ENCODE measurements at places on chromosomes 1 and 21.

- no peak for DNase-seq
These were observed 380.0 kb downstream of the DSCAM start for GRCh38 chr21:40466893-40467483.

DNA sequence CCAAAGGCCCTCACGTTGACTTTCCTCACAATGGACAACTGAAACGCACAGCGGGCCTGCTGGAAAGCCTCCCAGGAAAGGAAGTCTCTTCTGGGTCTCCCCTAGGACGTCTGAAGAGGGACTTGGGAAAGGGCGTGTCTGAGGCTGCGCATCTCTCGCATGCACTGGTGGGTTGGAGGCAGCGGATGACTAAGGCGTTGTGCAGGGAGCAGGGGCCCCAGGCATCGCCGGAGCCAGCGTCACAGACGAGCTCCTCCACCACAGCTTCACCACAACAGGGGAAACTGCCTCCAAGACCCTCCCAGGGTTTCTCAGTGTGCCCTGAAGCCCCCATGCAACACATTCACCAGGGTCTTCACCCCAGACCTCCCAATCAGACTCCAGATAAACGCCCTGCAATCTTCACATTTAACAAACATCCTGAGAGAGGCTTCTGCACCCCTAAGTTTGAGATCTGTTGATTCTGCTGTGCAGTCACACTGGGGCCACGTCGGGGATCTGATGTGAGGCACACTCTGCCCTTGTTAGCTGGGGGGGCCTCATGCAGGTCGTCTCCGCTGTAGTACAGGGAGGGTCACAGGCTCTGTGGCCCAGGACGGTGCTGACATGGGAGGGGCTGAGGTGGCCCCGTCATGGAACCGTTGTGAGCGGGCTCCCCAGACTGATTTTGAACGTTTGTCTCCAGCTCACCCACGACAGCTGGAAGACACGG is 7.0 kb upstream of the TFF1 start:
- DNase-seq = no peak

- no peak for DNase-seq
These were observed 741.4 kb downstream of the ADGRL2 start for GRCh38 chr1:82542141-82542540.

DNA sequence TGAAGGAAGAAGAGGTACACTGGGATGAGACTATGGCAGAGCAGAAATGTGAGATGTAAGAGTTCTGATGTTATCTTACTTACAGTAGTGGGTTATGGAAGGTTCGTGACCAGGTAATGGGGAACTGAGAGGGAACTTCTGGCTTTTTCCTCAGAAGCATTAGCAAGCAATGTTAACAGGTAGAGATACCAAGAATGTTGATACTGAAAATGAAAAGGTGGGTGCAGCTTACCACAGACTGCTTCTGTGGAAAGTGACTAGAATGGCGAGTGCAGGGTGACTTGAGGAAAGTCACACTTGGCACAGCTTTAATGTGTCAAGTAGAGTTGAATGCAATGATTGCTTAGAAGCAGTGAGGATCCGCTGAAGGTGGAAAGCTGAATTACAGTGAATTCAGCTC is 70.8 kb downstream of the PLA2G4A start:
- no peak for DNase-seq

DNA sequence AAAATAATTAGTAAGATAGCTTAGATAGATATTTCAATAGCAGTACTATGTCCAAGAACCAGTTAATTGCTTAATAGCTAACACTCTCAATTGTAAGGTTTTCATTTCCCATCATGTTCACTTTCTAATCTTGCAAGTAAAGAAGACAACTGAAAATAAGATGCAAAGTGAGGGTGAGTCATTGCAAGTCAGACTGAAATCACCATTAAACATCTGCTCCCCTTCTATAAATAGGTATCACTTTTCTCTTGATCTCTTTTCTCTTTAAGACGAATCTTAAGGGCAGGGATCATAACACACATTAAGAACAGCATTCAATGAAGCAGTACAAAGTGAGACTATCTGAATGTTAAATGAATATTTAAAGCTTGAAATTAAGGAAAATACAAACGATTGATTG is 40.4 kb downstream of the UBR4 start:
- DNase-seq = no peak

- DNase-seq = no peak
These were observed 341.5 kb upstream of the ZP4 start for GRCh38 chr1:238232084-238232710.

DNA sequence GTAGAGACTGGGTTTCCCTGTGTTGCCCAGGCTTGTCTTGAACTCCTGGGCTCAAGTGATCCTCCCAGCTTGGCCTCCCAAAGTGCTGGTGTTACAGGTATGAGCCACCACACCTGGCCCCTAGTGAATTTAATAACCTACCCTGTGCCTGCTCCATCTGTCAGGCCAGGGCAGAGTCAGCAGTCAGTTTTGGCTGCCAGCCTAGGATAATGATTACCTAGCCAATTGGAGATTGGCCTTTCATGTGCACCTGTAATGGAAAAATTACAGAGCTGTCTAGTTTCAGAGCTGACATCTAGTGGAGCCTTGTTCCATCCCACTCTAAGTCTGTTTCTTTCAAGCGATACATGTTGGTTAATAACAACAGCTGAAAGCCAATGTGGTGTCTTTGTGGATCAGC is 92.0 kb downstream of the DIRAS3 start:
- no peak for DNase-seq

DNA sequence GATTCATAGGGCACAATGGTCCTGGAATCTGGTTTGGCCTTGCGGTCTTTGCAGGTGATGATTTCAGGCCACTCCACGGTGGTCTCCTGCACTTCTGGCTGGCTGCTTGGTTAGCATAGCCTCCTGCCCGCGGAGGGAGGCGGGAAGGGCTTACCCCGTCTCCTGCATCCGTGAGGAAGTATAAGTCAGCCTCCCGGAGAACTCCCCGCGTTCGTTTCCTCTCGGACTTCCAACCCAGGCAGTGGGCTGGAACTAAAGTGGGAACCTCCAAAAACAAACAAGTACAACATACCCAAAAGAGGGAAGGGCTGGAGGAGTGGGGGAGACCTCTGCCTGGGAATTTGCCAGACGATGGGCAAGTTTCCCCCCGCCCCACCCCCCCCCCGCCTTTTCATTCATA is 939 bp upstream of the CCN1 start:
- DNase-seq = peak; percentile 34

- no peak for DNase-seq
These were observed 41.4 kb downstream of the RGS5 start for GRCh38 chr1:163161337-163161736.

DNA sequence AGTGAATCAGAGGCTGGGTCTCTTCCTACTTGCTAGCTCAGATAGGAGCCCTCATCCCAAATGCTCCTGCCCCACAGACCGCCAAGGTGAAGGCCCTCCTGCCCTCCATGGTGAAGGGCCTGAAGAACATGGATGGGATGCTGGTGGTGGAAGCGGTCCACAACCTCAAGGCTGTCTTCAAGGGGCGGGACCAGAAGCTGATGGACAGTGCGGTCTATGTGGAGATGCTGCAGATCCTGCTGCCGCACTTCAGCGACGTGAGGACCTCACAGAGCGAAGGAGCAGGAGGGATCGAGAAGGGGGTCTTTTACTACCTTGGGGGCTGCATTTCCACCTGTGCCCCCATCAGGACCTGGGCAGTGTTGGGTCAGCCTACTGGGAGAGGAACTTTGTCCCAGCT is 14.6 kb upstream of the TTC4 start:
- no peak for DNase-seq

DNA sequence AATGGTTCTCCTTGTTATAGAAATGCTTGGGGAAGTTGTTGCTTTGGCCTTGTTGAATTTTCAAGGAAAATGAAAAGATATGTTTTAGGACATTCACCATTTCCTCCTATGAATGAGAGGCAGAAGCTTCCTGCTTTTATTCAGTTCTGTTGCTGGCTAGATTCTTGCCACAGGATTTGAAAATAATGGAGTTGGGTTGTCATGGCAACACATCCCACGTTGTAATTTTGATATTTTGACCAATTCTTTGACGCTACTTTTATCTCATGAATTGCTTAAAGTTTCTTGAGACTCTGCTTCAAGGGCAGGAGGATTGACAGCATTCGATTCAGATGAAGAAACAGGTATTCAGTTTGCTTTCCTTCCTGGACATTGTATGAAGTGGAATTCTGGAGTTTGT is 331.5 kb downstream of the PRDM2 start:
- no peak for DNase-seq

DNA sequence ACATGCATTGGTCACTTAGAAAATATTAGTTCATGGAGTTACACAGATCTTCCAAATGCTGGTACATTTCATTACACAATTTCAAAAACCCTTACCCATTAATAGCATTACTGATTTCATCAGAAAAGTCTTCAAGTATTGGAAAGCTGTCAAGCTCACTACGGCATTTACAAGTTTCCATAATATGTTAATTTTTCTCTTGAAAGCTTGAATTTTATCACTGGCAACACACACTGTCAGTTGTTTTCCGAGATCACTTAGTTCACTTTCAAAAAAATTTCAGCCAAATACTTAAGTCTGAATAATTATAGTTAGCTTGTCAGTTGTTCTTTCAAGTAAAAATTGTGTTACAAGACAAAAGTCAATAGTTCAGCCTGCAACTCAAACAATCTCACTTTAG is 18.0 kb downstream of the ASTN1 start:
- no peak for DNase-seq

DNA sequence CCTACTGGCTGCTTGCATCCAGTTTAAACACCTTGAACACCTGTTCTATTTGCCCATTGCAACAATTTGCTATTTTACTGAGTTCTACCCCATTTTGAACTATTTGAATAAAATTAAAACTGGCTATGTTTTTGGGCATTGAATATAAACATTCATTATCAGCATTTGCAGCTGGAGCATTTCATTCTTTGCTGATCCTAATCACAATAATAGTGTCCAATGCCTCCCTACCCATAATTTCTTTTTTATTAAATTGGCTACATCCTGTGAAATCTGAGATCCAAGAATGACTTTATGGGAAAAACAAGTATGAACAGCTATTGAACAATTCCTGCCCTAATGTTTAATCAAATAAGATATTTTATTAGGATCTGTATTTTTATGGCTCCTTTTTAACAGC is 447.9 kb downstream of the PLA2G4A start:
- DNase-seq = no peak

DNA sequence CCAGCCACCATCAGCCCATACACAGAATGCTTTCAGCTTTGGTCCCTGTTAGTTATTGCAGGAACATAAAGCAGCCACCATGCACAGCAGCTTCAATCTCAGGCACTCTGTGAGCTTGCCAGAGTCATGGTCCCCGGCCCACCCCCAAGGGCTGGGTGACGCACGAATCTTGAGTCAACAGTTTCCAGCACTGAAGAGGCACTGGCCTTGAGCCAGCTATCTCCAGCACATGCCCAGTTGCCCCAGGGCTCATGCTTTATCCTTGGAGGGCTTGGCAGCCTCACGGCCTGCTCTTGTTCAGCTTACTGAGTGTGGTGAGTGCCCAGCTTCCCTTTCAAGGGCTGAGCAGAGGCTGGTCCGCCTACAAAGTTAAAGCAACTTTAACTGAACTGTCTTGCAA is 200.7 kb upstream of the RAB4A start:
- no peak for DNase-seq

DNA sequence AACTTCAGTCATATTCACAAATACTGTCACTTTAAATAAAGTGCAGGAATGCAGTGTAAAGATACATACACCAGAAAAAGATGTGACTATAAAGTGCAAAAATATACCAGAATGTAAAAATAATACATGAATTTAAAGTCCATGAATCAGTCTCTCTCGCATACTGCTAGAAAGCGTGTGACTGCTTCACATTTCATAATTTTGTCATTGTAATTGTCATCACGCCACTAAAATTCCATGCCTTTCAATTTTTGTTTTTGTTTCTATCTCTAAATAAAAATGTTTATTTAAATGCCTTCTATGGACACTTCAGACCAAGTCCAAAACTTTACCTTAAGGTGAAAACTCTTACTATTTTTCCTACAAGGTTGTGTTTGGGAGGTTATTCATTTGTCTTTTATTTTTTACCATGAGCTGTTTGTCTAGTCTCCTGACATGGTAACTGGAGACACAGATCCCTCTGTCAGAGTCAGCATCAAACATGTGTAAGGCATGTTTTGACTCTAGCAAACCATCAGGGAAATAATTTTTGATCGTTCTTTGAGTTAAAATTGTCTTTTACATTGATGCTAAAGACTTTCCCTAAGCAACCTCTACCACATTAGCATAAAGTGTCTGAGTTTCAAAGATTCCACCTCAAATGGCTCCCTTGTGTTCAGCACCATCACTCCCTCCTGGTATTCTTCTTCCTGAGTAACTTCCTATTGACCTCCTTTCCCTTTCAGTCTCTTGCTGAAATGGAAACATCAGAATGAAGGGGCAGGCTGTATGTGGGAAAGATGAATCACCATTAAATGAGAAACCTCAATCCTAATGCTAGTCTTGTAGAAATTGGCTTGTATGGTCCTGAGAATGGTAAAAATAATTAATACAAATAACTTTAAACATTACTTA is 14.0 kb upstream of the AIM2 start:
- no peak for DNase-seq

- peak; percentile 44 for DNase-seq
These were observed 26.3 kb downstream of the SLC37A1 start for GRCh38 chr21:42539931-42540343.

DNA sequence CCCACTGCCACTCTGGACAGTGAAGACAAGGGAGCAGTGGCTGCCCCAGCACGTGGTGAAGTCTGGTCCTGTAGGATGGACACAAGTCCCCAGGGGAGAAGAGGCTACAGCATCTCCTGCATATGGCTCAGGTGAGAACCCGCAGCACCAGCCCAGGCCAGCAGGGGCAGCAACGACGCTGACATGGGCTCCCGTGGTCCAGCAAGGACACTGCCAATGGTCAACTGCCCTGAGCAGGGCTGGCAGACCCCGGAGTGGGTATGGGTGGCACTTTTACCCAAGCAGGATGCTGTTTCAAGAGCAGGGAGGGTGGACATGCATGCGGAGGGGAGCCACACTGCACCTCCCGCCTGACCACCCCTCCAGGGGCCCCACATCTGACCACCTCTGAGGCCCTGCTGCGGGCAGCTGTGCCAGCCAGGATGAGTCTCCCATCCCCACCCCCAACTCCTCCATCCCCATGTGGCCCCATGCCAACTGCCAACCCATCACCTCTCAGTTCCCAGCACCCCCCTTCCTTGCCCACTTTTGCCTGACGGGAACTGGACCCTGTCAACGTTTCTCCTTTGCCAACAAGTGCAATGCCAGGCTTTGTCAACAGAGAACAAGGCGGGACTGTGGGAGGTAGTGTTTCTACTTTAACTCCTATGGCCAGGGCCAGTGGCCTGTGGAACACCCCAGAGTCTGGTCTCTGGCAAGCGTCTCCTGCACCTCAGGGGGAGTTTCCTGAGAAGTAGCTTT is 8.6 kb downstream of the MORN1 start:
- DNase-seq = peak; percentile 72

- DNase-seq = no peak
These were observed 28.5 kb downstream of the ACOT7 start for GRCh38 chr1:6365047-6365446.

GRCh38 chr1:38507563-38507962 is 352.0 kb downstream of the RRAGC start:
- DNase-seq = no peak

DNA sequence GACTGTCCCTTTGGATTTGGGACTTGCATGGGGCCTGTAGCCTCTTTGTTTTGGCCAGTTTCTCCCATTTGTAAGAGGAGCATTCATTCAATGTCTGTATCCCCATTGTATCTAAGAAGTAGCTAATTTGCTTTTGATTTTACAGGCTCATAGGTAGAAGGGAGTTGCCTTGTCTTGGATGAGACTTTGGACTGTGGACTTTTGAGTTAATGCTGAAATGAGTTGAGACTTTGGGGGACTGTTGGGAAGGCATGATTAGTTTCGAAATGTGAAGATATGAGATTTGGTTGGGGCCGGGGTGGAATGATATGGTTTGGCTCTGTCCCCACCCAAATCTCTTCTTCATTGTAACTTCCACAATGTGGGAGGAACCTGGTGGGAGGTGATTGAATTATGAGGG is 151.7 kb downstream of the PRDM2 start:
- no peak for DNase-seq
